Vagina (tissue), 2 donors: ENCODE measurements at places on chromosomes 13 and 19. TPM values are rescaled to one million over a fixed set of nuclear protein-coding genes. Genes with fewer than 3 reads are reported as not detected.

UBE2L5 gene
- not detected for total RNA-seq

C5AR1 gene
- total RNA-seq = 12.5 TPM

DACT3 gene
- total RNA-seq = 13.8 TPM

CEACAM8 gene
- not detected for total RNA-seq

GRCh38 chr19:17424743-17425365, 5.0 kb downstream of the MVB12A start:
- no peaks in the 10 kb centered on the region for H3K27me3 ChIP-seq
- H3K36me3 ChIP-seq = no peaks in the 10 kb centered on the region
- DNase-seq = no peak
- no peak overlapping the region for H3K27ac ChIP-seq

- no peaks in the 10 kb centered on the region for H3K36me3 ChIP-seq
- H3K27me3 ChIP-seq = no peaks in the 10 kb centered on the region
- no peak overlapping the region for H3K4me3 ChIP-seq
- no peak for DNase-seq
- no peak overlapping the region for H3K27ac ChIP-seq
- H3K4me1 ChIP-seq = no peaks in the 10 kb centered on the region
These were observed 31.2 kb downstream of the BTBD2 start for GRCh38 chr19:1984357-1984756.

DNA sequence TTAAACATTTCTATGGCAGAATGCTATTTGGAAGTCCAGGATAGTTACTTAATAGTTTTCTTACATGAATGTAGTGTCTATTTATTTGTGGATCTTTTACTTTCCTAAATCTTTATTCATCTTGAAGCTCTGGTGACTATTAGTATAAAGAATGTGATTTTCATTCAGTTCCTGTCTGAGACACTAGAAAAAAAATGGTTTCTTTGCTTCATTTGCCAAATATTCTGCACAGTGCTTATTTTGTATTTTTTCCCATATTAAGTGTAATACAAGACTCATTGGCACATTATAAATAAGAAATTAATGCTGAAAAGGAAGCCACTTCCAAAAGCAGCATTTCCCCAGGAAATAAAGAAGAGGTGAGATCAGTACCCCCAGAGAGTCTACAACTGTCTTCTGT, 109.8 kb downstream of the POSTN start:
- no peak for DNase-seq
- no peaks in the 10 kb centered on the region for H3K36me3 ChIP-seq
- no peak overlapping the region for H3K4me3 ChIP-seq
- H3K27me3 ChIP-seq = no peaks in the 10 kb centered on the region

DNA sequence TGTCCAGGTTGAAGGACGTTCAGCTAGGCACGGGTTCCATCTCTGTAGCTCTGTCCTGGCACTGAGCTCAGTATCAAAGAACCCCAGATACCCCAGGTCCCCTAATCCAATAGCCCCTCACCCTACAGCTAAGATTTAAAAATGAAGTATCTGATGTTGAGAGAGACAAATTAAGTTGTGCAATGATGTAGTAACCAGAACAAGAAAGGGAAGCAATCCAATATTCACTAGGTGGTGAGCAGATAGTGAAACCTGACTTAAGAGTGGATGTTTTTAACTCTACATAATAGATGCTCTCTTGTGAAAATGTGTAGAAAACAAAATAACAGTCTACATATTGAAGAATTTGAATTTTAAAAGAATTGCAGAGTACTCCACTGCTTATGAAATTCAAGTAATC, 1.8 kb downstream of the ACOD1 start:
- H3K36me3 ChIP-seq = no peaks in the 10 kb centered on the region
- no peak overlapping the region for H3K27ac ChIP-seq
- no peak for DNase-seq
- no peak overlapping the region for H3K4me3 ChIP-seq
- H3K4me1 ChIP-seq = peaks cover 2% of the 10 kb centered on the region

- no peaks in the 10 kb centered on the region for H3K36me3 ChIP-seq
- no peak overlapping the region for H3K27ac ChIP-seq
- no peaks in the 10 kb centered on the region for H3K27me3 ChIP-seq
- peaks cover 40% of the 10 kb centered on the region for H3K4me1 ChIP-seq
- no peak for DNase-seq
- no peak overlapping the region for H3K4me3 ChIP-seq
These were observed 1.3 kb upstream of the KBTBD6 start for GRCh38 chr13:41133951-41134350.

DNA sequence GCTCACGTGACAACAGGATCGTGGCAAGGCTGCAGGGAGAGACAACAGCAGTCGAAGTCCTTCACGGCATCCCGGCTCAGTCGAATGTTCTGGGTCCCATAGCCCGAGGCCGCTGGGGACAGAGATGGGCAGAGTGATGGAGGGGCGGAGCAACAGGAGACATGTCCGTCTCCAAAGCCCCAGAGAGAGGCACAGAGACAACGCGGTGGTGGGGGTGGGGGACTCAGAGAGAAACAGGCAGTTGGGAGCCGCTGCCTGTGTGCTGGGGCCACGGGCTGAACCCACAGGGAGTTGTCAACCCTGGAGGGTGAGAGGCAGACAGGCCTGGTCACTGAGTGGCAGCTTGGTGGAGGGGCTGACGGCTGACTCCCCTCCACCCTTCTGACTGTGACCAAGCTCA, 20.4 kb downstream of the NOSIP start:
- no peak overlapping the region for H3K4me3 ChIP-seq
- no peak for DNase-seq
- H3K27me3 ChIP-seq = no peaks in the 10 kb centered on the region
- peaks cover 41% of the 10 kb centered on the region for H3K36me3 ChIP-seq

GRCh38 chr19:41220811-41221210, 1.8 kb downstream of the AXL start:
- H3K4me3 ChIP-seq = peak overlapping the region; percentile 90
- no peak for DNase-seq
- peaks cover 55% of the 10 kb centered on the region for H3K4me1 ChIP-seq
- H3K27me3 ChIP-seq = no peaks in the 10 kb centered on the region

- DNase-seq = no peak
- H3K4me3 ChIP-seq = no peak overlapping the region
- no peaks in the 10 kb centered on the region for H3K27me3 ChIP-seq
- H3K4me1 ChIP-seq = no peaks in the 10 kb centered on the region
- no peak overlapping the region for H3K27ac ChIP-seq
These were observed 12.5 kb downstream of the NLRP8 start for GRCh38 chr19:55959996-55960675.
